ENCODE measurements at places on chromosomes 16 and 17.
A peak's percentile ranks its signal among the peaks of the same experiment; 100 is the strongest.

DNA sequence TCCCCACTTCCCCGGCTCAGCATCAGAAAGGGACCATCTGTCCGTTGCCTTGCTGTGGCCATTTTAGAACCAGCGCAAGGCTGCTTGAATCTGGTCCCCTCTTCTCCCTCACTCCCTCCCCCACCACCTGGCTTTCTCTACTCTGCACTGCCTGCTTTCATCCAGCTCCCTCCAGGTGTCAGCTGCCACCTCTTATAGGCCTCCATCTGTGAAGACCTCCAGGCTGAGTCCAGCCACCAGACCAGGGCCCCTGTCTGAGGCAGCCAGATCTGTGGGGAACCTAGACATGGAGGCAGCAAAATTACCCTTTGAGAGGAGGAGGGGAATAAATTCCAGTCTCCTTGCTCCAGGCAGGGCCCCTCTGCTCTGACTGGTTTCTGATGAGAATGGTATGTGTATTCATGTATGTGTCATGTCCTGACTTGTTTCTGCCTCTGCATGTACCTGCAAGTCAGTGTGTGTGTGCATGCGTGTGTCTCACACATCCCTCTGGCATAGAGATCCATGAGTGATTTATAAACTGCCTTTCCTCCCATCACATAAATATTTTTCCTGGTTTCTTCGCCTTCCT, 21.1 kb downstream of the MINK1 start:
- no peak for DNase-seq

DNA sequence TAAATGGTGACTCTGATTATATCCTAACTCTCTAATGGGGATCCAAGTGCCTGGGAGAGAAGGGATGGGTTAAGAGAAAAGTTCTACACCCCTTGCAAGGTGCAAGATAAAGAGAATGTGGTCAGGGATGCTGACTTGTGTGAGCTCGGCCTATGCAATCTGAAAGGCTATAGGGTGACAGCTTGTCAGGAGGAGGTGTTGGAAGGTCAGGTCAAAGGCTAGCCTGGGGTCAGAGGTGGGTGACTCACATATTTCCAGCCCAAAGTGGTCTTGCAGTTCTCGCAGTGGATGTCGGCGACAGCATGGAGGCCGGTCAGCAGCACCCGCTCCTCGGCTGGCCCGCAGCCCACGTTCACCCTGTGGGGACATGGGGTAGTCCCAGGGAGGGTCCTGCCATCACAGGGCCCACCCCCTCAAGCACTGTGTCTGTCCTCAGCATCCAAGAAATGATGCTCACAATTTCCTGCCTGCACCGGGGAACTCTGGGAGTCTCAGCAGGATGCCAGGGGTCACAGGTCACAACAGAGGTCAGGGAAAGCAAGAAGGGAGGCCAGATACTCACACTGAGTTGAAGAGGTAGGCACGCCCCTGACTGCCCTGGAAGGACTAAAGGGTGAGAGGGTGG, 1.4 kb downstream of the YPEL3 start:
- DNase-seq: no peak

- no peak for DNase-seq
Observed at GRCh38 chr17:69418535-69418934, 4.0 kb downstream of the MAP2K6 start.

GRCh38 chr17:4769628-4770027, 2.1 kb upstream of the TM4SF5 start:
- no peak for DNase-seq

DNA sequence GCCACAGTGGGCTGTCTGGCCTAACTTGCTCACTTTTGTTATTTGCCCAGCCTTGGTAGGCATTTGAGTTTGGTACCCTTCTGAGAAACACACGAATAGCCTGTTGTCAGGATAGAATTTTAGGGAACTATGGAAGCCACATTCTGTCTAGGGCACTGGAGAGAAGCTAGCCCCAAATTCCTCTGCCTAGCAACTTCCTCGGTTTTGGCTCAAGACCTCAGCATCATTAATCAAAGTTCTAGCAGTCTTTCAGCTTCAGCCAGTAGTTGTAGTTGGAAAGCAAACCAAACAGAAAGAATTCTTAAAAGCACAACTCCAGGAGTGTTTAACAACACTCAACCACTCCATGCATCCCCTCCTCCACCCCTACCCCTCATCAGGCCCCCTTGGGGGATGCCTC, 572.1 kb upstream of the PSMD7 start:
- no peak for DNase-seq

GRCh38 chr16:83974475-83974874, 6.4 kb downstream of the NECAB2 start:
- DNase-seq: no peak

GRCh38 chr17:50219342-50219741, 17.9 kb upstream of the COL1A1 start:
- peak; percentile 89 for DNase-seq

GRCh38 chr16:21952040-21952792, 945 bp upstream of the UQCRC2 start:
- peak; percentile 70 for DNase-seq

GRCh38 chr17:29051194-29051593, 8.3 kb downstream of the PIPOX start:
- DNase-seq: no peak

GRCh38 chr16:6250511-6250910, 1082.1 kb upstream of the RBFOX1 start:
- no peak for DNase-seq

DNA sequence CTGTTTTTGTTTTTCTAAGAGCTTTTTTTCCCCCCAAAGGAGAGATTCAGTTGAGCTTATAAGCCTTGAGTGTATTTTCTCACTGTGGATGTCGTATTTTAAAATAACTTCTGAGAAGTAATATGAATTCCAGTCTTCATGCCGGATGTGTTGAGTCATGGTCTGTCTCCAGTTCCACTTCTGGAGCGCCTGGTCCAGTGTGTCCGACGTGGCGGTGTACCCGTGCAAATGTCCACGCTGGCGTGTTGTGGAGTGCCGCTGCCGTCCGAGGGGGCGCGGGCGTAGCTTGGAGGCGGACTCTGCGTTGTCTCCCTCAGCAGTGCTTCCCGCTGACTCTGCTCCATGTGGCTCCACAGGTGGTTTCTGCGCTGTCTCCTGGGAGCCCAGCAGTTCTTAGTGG, 60.9 kb upstream of the ZNF750 start:
- DNase-seq: peak; percentile 66

- no peak for DNase-seq
Observed at GRCh38 chr16:69340095-69340644, 598 bp downstream of the NIP7 start.

DNA sequence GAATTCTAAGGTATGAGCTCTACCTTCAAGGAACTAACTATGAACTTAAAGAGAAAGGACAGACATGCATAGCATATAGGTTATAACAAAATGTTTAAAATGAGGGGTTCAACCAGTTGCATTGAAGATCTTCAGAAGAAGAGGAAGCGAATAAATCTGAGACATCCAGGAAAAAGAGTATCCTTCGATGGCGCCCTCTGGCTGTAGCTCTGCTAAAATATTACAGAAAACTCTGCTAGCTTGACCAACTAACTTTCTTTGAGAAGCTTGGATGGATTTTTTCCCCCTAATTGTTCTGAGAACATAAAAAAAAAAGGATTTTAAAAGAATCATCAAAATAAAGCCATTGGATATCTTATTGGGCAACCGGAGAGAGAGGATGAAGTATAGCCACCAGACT, 659.9 kb upstream of the SOX9 start:
- peak; percentile 61 for DNase-seq

GRCh38 chr17:75288770-75289114, 491 bp downstream of the SLC25A19 start:
- DNase-seq: no peak

DNA sequence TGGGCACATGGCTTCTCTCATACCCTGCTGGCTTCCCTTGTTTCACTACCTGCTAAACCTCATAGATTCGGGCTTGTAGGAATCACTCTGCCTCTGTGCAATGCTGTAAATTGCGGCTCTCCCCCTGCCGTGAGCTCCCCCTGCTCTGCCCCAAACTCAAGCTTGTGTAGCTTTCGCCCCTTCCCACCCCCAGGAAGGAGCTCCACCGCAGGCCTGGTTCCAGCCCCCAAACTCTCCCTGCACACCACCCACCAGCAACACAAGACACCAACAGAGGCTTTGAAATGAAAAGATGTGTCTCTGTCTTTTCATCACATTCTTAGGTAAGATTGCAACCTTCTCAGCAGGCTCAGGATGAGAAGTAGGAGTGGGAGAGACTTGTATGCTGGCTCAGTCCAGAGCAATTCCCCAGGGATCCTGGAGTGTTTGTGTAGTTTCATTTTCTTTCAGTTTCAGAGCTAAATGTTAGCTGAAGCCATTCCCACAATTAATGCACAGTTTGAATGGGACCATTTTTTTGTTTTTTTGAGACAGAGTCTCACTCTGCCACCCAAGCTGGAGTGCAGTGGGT, 14.2 kb downstream of the CX3CL1 start:
- peak; percentile 65 for DNase-seq

DNA sequence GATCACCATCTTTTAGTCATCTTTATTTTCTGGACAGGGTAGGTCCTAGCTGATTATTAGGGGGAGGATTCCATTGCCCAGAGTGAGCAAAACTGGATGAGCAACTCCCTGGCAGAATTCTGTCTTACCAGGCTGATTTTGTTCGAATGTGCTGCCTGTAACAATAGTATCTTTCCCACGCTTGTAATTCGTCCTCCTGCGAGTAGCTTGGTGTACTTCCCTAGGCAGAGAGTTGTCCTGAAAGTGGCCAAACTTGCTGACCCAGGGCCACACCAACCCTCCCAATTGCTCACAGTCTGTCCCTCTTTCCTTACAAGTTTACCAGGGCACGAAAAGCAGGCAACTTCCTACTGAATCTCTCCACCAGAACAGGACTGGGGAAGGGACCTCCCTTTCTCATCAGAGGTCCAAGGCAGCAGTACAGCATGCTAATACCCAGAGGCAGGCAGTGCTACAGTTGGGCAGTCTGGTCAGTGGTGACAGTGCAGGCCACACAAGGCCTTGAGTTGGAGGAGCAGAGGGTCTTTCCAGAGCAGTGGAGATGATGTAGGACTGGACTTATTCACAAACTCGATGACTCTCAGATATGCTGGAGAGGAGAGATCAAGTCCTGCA, 67.8 kb upstream of the NLK start:
- DNase-seq: no peak

DNA sequence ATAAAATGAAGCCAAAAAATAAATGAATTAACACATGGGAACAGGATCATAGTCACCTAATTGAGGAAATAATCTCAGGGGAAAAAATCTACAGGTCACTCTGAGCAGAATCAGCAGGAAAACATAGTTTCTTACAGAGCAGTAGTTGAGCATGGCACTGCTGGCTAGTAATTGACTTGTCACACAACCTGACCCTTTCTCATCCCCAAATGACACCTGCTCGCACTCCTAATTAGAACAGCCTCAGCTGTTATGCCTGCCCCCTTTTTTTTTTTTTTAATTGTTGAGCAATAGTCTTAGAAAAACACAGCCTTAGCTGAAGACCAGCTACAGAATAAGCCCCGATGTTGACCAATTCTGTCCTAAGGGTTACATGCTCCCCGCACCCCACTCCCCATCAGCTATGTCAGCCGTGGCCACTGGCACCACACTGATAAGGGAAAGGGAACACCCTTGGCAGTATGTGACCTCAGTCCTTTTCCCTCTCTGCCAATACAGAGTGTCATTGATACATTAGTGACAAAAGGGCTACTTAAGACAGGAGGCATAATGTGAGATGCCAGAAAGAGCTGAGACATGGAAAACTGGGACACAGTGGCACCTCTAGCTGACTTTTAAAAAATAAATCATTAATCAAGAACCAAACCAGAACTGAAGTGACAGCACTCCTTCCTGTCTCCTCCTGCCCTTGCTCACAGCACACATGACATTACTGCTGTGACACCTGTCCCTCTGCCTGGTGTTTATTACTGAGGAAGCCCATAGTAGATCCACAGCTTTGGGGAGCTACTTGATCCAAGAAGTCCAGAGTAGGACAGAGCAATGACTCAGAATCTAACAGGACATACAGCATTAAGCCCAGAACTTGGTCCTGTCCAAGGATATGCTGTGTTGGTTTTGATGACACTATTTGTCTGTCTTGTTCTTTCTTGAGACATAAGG, 41.7 kb downstream of the WDR59 start:
- DNase-seq: no peak

DNA sequence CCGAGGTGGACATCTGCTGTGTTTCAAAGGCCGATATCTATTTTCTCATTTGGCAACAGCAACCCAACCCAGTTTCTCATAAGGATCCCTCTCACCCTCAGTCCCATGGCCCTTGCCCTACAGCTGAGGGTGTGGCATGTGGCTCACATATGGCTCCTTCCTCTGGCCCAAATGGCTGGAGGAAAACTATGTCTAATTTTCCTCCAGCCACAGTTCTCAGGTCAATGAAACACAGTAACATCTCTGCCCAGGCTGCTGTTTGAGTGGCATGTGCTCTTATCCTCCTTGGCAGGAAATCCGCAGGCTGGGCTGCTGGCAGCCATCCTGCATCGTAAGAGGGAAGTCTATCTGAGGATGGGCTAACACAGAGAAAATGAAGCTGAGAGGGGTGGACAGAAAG, 24.1 kb downstream of the SERPINF1 start:
- no peak for DNase-seq

GRCh38 chr17:58968426-58969061, 138.1 kb downstream of the TRIM37 start:
- DNase-seq: no peak

DNA sequence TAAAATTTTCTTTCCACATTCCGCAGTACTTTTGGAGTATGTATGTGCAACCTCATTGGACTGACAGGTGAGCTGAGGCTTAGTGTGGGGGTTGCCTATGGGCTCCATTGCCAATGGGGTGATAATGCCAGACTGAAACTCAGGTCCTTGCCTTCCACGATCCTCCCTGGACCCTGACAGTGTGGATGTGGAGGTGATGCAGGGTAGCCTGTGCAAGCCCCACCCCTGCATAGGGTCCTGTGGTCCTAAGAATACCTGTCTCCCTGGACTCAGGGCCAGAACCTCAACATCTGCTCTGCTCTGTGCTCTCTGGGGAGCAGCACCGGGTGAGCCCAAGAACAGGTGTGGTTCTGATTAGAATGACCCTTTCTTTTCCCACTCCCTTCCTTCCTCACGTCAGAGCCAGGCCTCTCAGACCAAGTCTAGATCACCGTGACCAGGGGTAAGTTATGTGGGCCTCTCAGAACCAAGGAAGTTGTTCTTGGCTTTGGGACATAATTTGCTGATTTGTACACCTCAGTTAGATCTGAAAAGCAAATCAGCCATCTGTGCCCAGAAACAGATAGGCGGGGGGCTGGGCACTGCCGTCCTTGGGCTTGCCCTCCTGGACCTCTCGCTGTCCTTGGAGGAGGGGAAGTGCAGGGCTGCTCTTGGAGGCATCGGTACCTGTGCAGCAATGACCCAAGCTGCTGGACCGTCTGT, 8.4 kb upstream of the TNS4 start:
- DNase-seq: no peak

GRCh38 chr17:40901981-40902474, 17.0 kb upstream of the KRT20 start:
- DNase-seq: no peak
